ENCODE measurements at places on chromosomes 1 and 21.

GRCh38 chr21:33578959-33579542 lies 9.4 kb downstream of the DONSON start:
- DNase-seq: no peak

- peak; percentile 54 for DNase-seq
Measured at GRCh38 chr1:65147424-65148177, 402 bp upstream of the AK4 start.

DNA sequence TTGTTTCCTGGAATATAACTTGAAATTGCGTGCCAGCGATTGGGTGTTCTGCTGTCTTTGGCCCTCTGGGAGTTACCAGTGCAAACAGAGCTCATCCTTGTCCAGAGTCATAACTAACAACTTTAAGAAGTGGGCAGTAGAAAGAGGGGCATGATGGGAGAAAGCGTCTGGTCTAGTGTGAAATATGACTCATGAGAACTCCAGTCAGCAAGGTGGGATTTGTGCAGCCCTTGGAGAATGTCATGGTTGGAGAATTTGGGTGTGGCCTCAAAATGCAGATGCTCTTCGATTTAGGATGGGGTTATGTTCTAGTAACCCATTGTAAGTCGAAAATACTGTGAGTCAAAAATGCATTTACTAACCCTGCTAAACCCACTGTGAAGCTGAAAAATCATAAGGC lies 12.9 kb downstream of the ATP1B1 start:
- no peak for DNase-seq

DNA sequence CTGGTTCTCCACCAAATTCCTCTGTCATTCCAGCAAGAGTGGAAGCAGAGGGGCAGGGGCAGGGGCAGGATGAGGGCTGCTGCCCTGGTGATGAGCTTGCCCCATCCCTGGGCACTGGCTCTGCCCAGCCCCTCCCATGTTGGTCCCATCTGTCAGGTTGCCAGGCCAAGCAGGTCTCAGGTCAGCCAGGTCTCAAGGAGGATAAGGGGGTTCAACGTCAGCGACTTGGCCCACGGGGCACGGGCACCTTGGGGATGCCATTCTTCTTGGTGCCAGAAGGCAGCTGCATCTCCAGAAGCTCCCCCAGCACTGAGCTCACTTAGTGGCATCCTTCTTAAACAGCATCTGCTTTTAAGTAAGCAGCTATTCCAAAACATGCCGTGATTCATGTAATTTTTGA lies 133.1 kb downstream of the AJAP1 start:
- DNase-seq: no peak

DNA sequence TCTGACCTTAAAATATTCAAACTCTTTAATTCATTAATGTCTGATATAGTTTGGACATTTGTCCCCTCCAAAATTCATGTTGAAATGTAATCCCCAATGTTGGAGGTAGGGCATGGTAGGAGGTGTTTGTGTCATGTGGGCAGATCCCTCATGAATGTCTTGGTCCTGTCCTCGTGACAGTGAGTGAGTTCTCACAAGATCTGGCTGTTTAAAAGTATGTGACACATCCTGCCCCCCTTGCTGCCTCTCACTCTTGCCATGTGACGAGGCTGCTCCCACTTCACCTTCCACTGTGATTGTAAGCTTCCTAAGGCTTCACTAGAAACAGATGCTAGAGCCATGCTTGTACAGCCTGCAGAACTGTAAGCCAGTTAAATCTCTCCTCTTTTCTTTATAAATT lies 21.3 kb upstream of the FBXO28 start:
- no peak for DNase-seq

GRCh38 chr1:6124746-6125365 lies 55.3 kb downstream of the CHD5 start:
- no peak for DNase-seq

DNA sequence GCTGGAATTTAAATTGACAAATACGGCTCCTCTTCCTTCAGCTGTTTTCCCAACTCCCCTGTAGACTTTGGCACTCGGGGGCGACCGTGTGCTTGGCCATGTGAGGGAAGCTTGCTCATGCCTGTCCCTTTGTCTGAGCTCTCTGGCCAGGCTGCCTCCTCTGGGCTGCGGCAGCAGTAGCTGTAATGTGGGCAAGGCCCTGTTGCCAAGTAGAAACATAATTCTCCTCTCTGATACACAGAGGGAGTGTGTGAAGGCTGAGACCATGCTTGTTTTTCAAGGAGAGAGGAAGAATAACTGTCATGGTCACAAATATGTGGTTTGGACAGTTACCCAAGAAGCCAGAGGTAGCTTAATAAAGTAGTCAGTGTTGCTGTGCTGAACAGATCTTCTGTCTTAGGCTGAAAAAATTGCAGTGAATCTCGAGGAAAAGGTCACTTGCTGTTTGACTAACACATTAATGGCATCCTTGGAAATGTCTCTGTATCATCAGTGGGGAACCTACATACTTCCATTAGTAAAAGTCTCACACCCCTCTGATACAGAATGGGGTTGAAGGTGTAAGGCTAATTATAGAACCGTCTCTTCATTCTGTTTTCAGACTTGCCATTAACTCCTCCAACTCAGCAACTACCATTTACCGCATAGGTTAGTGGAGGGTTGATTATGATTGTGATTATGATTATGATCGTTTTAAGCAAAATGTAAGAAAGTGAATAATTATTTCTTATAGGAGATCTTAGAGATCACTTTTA lies 94.6 kb downstream of the TGFB2 start:
- no peak for DNase-seq

- DNase-seq: no peak
Measured at GRCh38 chr1:226688808-226689207, 50.3 kb downstream of the ITPKB start.

- DNase-seq: no peak
Measured at GRCh38 chr1:246306415-246307037, 200.6 kb downstream of the SMYD3 start.

DNA sequence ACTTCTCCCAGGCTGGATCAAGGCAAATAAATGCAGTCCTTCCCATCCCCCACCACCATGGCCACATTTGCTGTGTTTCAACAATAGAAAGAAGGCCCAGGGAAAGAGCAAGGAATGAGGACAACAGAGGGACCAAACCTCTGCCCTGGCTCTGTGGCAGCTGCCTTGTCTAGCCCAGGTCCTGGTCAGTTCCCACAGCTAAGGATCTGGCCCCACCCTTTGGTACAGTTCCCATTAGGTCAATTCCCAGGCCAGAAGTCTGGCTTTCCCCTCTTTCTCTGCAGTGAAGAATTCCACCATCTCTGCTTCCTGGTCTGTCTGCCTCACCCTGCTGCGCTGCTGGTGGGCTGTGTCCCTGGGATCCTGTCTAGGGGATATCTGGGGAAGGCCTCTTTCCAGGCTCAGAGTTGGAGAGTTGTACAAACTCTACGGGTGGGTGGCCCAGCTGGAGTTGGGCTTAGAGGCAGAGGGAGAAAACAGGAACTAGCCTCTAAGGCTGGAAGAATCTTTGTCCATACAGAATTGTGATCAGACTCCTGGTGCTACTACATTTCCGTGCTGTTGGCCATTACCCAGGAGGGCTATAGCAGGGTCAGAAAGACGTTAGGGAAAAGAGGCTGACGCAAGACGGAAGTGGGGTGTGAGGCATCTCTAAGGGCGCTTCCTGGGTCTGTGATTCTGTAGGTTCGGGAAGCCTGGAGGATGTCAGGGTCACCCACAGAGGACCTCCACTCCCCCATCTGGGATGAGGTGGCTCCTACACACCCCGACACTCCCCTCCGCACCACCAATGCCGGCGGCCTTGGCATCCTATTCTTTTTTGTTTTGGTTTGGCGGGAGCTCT lies 953 bp upstream of the NDUFS2 start:
- no peak for DNase-seq

- no peak for DNase-seq
Measured at GRCh38 chr1:94125551-94126514, 4.9 kb upstream of the ABCA4 start.

GRCh38 chr1:116002781-116003420 lies 26.6 kb downstream of the SLC22A15 start:
- DNase-seq: no peak

GRCh38 chr1:162333991-162334390 lies 42.7 kb downstream of the SPATA46 start:
- no peak for DNase-seq

GRCh38 chr21:34544032-34544496 lies 32.1 kb upstream of the KCNE1 start:
- peak; percentile 99 for DNase-seq

GRCh38 chr1:154329551-154330131 lies 4.3 kb downstream of the ATP8B2 start:
- peak; percentile 6 for DNase-seq

DNA sequence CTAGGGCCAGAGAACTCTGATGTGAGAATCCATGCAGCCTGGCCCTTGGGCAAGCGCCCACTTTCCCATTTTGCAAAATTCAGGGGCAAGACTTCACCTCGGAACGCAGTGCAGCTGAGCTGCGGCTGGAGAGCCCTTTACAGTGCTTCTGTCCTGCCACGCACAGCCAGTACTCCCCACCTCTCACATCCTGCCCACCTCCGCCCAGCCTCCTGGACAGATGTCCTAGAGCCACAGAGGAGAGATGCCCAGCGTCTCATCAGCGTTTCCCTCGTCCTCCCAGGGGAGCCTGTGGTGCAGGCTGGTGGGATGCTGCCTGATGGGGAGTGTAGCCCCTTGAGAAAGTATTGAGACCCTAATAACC lies 29.6 kb downstream of the RUNX3 start:
- no peak for DNase-seq

- DNase-seq: no peak
Measured at GRCh38 chr1:115040501-115040900, 10.9 kb downstream of the TSHB start.

DNA sequence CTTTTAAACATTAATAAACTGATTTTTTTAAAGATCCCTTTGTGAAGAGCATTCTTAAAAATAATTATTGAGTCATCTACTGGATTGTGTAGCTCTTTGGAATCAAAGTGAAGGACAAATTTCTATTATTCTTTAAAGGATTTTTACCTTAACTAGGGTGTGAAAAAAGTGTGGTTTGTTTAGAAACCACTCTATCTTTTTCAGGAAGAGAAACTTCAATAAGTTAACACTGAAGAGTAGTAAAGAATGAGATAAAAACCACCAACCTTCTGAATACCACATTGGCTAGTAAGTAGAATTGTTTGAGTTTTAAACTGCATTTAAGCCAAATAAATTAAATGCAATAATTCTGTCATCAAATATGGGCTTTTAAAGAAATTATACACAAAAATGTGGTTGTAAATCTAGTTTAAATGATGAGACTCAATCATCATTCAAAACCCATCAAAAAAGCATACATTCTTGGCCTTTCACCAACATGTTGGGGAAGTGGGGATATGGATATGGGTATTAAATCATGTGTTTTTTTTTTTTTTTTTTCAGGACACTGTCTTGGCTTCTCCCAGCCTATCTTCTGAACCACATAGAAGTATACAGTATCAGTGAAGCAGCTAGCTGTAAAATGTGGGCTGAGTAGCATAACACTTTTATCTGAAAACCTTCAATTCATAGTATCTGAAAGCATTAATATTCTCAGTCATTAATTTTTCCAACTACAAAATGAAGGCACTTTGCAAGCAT lies 4.8 kb downstream of the S1PR1 start:
- DNase-seq: peak; percentile 22

- no peak for DNase-seq
Measured at GRCh38 chr1:45945426-45945825, 142.0 kb downstream of the MAST2 start.

GRCh38 chr1:96281491-96281890 lies 440.1 kb upstream of the PTBP2 start:
- no peak for DNase-seq

DNA sequence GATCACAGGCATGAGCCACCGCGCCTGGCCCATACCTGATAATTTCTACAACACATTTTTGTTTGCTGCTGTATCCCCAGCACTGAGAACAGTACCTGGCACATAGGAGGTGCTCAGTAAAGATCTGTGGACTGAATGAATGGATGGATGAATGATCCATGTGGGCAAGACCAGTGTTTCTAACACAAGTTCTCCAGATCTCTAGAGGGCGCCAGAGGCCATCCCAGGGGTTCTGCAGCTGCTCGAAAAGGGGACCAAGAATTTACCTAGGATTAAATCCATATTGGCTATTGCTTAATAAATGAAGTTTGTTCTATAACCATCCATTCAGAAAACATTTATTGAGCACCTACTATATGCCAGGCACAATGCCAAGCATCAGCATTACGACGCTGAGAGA lies 167.7 kb downstream of the ACTL8 start:
- DNase-seq: no peak

DNA sequence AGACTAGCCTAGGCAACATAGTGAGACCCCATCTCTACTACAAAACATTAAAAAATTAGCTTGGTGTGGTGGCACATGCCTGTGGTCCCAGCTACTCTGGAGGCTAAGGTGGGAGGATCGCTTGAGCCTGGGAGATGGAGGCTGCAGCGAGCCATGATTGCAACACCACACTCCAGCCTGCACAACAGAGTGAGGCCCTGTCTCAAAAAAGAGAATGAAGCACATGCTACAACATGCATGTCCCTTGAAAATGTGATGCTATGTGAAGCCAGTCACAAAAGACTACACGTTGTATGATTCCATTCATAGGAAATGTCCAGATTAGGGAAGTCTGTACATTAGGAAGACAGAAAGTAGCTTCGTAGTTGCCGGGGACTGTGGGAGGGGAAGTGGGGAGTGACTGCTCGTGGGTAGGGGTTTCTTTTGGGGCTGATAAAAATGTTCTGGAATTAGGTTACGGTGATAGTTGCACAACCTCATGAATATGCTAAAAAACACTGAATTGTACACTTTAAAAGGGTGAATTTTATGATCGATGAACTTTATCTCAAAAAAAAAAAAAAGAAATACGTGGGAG lies 202.1 kb downstream of the KAZN start:
- no peak for DNase-seq

- DNase-seq: no peak
Measured at GRCh38 chr1:43049481-43049880, 90.8 kb upstream of the SLC2A1 start.

GRCh38 chr1:14682941-14683621 lies 84.6 kb downstream of the KAZN start:
- DNase-seq: no peak

DNA sequence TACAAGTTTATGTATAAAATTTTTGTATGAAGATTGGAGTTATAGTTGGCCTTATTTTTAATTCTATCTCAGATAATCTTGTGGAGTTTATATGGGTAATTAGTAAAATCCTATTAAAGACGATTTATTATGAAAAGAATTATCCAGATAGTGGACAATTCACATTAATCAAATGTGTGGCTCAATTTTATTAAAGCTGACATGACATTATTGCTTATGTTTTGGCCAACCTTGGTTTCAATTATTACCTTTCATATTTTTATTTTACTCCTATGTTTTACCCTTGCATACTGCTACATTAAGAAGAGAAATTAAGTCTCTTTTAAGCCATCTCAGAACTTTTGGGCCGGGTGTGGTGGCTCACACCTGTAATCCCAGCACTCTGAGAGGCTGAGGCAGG lies 110.0 kb downstream of the ITSN1 start:
- no peak for DNase-seq

GRCh38 chr1:94883691-94884090 lies 43.2 kb downstream of the CNN3 start:
- peak; percentile 6 for DNase-seq

GRCh38 chr1:36297062-36297461 lies 9.1 kb upstream of the SH3D21 start:
- DNase-seq: no peak
